ELF-1 (cell line): ENCODE measurements at places on chromosomes 16 and 17.

DNA sequence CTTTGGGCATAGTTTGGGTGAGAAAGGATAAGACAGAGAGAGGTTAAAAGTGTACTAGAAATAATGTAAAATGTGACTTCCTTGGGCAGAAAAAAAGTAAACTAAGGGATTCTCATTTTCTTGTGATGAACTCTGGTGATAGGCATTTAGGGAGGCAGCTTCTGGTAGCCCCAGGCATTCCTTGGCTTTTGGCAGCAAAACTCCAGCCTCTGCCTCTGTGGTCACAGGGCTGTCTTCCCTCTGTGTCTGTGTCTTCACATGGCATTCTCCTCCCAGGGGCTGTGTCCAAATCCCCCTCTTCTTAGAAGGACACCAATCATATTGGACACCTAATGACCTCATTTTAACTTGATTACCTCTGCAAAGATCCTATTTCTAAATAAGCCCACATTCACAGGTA lies 54.7 kb downstream of the HS3ST3B1 start:
- DNase-seq = peak; percentile 52

GRCh38 chr16:4352843-4353242 lies 1.7 kb upstream of the PAM16 start:
- DNase-seq = no peak

DNA sequence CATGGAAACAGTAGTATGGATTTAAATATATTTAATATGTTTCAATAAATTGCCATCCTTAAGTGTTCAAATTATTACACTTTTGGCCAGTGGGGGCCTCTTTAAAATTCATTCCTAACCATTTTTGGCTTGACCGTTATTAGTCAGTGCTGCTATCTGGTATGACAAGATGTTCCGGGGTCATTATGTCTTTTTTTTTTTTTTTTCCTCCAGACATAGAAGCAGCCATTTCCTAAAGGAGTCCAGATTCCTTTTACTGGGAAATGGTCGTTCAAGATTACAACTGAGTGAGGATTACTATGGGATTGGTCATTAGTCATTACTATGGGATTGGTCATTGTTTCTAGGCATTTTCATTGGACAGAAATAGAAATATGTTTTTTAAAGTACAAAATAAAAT lies 53.4 kb downstream of the NF1 start:
- no peak for DNase-seq

DNA sequence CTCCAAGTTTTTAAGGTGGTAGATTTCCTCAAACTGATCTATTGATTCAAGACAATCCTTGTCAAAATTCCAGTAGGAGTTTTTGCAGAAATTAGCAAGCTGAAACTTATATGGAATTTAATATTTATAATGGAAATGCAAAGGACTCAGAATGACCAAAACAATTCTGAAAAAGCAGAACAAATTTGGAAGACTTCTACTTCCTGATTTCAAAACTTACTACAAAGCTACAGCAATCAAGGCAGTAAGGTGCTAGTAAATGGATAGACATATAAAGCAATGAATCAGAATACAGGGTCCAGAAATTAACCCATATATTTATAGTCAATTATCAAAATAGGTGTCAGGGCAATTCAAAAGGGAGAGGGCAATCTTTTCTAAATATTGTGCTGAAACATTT lies 11.8 kb upstream of the IL21R start:
- DNase-seq = no peak

- DNase-seq = no peak
These were observed 56.4 kb downstream of the CMIP start for GRCh38 chr16:81500833-81501521.

GRCh38 chr17:75839942-75840798 lies 4.0 kb downstream of the UNC13D start:
- no peak for DNase-seq

DNA sequence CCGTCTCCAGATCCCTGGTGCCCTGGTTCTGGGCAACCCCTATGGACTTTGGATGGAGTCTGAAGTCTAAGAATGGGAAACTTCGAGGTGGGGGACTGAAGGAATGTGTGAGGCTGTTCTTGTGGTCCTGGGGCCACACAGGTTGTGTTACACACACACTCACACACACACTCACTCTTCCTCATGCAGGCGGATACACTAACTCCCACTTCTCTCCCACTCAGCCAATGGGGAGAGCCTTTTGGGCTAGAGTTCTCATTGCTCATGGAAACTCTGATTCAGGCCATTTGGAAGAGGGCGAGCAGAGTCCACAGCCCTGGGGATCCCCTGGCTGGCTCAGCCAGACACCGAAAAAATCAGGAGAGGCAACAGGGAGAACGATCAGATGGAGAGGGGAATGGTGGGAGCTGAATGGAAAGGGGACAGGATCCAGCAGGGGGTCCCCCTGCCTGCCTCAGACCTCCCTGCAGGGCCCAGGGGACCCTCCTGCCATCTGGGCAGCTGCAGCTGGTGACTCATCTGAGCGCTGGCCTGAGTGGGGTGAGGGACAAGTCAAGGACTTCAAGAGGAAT lies 9.1 kb downstream of the IGFBP4 start:
- DNase-seq = no peak

DNA sequence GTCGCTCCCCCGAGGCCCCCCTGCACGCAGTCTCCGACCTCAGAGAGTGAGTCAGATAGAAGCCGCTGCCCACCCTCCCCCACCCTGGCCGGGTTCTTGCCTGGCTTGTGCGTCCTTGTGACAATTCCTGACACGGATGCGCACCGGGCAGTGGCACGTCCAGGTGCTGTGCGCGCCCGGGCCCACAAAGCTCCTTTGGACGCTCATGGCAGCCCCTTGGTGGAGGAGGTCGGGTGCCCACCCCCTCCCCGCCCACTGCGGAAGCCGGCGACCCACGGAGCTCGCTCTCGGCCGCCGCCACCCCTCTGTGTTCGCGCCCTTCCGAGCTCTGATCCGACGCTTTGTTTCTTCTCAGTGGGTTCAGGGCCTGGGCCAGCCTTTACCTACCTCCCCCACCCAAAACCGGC lies 662 bp upstream of the TUBB3 start:
- peak; percentile 88 for DNase-seq

DNA sequence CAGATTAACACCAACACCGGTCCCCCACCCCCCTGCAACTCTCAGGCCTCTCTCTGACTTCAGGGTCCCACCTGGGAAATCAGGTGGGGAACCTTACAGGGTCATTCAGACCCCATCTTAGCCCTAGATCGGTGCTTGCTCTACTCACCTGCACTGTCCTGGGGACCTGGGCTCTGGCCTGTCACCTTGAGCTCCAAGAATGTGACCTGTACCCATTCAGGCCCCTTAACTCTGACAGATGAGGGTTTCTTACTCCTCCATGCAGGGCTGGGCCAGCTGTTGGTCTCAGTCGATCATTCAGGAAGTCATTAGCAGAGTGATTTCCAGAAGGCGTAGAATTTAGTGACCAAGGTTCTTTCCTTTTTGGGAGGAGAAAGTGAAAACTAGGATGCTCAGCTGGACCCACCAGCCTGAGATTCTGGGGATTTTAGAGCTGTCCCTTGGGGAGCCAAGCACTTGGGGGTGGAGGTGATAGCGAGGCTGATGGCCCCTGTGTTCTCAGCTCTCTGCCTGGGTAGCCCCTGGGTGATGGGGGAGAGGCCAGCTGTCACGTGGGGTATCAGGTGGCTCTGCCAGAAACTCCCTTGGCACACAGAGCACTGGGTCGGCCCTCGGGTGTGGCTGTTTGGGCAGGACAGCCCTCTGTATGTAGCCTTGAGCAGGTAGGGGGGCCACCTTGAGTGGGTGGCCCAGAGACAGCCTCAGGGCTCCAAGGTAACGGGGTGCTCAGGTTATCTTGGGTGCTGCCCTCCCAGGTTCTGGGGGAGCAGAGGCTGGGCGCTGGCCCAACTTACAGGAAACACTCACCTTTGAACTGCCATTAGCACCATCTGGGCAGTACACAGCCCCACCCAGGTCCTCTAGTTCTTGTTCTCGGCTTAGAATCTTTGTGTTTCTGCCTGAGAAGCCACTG lies 724 bp downstream of the MVP start:
- no peak for DNase-seq

- peak; percentile 52 for DNase-seq
These were observed at the start of gene FAM171A2 for GRCh38 chr17:44363613-44364159. FAM171A2 (minus strand) TSS chr17:44363853; CDS start chr17:44363714, 139 bp downstream.

- DNase-seq = peak; percentile 79
These were observed 45.1 kb downstream of the MYH11 start for GRCh38 chr16:15811481-15812400.

- no peak for DNase-seq
These were observed at the start of gene GCGR for GRCh38 chr17:81803728-81804558. GCGR (plus strand) TSS chr17:81804150; CDS start chr17:81809019, 4,869 bp downstream.

DNA sequence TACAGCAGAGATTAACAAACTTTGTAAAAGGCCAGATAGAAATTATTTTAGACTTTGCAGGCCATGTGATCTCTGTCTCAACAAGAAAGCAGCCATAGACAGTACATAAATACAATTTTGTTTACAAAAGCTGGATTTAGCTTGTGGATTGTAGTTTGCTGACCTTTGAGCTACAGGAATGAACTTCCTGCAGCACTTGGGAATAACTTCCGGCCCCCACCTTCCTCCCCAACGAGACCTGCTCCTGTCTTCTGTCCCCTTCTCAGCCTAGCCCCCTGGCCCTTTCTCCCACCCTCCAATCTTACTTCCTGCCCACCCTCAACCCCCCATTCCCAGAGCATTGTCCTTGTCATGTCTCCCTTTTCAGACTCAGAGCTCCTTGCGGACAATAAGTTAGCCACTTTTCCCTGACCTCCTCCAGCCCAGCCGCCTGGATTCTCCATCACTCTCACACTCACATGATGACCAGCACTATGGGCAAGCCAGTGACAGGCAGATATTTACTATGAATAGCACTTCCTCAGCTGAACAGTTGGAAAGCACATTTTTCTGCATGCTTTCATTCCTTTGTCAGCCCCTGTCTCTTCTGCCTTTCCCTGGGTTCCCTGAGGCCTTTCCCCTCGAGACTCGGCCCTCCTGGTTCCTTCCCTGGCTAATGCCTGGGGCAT lies 27.6 kb upstream of the DLX3 start:
- DNase-seq = no peak

GRCh38 chr17:81267390-81268067 lies 27.6 kb downstream of the SLC38A10 start:
- no peak for DNase-seq

GRCh38 chr17:44971776-44972483 lies 3.8 kb upstream of the C1QL1 start:
- peak; percentile 36 for DNase-seq

DNA sequence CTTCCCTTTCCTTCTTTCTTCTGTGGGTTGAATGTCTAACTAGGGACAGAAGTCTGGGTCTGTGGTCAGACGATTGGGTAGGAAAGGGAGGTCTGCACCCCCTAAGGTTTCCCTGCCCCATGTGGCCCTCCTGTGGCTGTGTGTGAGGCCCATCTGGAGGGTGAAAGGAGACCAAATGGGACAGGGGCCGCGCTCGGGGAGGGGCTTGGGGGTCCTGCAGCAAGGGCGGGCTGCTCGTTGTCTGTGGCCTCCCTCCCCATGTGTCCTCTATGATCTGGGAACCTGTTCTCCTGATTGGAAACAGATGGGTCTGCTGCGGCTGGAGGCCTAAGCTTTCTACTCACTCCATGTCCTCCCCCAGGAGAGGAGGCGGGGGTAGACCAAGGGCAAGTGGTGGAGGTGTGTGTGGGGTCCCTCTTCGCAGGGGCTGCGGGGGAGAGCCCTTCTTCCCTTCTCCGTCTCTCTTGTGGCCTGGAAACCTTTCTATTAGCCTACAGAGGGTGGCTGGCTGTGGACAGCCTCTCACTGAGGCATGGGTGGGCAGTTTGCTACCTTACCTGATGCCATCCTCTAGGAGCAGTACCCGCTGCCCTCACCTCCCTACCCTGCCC lies 18.6 kb downstream of the IGFBP4 start:
- DNase-seq = no peak

DNA sequence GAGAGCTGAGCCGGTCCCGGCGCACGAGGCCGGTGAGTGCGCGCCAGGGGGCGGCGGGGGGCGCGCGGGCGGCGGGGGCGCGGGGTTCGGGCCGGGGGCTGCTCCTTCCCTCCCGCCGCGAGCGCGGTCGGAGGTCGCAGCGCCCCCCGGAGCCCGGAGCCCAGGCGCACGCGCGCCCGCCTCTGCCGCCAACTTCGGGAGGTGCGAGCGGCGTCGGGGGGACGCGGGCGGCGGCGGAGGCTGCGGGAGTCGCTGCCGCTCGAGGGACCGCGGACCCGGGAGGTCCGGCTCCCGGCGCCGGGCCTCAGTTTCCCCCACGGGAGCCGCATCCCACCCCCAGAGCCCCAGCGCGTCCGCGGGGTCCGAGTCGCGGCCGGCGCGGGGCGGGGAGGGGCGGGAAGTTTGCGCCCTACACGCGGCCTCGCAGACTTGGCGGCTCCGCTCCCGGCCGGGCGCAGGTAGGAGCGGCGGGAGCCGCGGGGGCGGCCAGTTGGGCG lies at the start of gene PRR35:
PRR35 (plus strand) TSS at position 191 of the 497 bp plus-strand sequence. CDS start 2,901 bp downstream, outside the sequence.
- no peak for DNase-seq

DNA sequence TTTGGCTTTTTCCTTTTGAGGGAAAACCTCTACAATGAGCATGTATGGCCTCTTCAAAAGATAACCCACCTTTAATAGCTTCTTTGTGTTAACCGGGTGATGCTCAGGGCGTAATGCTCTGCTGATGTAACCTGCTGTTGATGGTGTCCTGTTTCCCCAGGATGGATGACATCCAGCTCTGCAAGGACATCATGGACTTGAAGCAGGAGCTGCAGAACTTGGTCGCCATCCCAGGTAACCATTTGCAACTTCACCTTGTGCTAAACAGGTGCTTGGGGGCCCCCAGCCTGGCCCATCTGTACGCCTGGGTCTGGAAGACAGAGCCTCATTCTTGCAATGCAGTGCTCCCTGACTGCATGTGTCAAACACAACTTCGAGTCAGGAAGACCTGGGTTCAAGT lies 75.1 kb downstream of the MARF1 start:
- DNase-seq = no peak

DNA sequence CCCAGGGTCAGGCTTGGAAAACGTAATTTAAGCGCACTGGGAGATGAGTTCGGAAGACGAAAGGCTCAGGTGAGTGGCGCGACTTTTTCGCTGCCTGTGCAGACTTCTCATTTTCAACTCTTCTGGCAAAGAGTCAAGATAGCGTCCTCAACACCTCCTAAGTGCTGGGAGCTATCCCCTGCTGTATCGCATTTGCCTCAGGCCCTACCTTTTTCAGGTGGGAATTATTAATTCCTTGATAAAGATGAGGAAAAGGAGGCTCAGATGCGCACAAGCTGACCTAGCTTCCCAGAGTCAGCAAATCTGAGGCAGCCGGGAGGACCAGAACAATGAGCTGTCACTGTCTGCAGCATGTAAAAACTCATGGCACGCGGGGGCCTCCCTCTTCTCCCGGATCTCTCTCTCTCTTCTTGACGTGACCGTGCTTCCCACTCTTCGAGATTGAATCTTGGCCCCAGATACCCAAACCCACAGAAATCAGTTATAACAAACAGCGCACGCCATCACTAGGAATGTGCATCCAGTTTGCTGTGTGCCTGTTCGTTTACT lies 512 bp upstream of the ADAMTS18 start:
- peak; percentile 32 for DNase-seq

GRCh38 chr16:64826374-64826773 lies 295.5 kb downstream of the CDH11 start:
- DNase-seq = no peak
